ENCODE measurements at places on chromosomes 5 and 9.

GRCh38 chr5:139795074-139796001, at the start of gene PSD2:
PSD2 (plus strand) TSS chr5:139795808; CDS start chr5:139809441, 13,633 bp downstream.
- no peak for DNase-seq

DNA sequence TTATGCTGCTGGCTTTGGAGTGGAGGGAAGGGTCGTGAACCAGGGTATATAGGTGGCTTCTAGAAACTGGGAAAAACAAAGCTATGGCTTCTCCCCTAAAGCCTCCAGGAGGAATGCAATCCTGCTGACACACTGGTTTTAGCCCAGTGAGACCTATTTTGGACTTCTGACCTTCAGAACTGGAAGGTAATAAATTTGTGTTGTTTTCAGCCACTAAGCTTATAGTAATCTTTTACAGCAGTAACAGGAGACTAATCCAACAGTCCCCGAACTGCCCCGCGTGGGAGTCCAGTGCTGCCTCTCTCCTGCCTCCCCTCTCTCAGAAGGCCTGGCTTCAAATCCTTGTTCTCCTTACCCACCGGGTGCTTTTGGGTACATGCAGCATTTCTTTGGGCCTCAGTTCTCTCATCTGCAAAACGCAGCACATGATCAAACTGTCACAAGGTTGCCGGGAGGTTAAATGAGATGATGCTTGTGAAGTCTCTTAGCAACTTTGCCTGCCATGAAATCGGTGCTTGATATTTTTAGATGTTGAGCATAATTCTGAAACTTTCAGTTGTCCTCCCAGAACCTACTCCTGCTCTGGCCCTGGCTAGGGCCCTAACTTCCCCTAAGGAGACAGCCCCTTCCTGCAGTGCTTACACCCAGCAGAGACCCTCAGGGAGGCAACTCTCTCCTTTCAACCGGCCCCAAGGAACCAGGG, 127.3 kb upstream of the BOD1 start:
- DNase-seq = no peak

- DNase-seq = no peak
Observed at GRCh38 chr5:10703676-10704075, 57.4 kb downstream of the DAP start.

- no peak for DNase-seq
Observed at GRCh38 chr5:6732634-6733410, 19.6 kb downstream of the TENT4A start.

- no peak for DNase-seq
Observed at GRCh38 chr5:39167141-39167971, 52.0 kb downstream of the FYB1 start.

DNA sequence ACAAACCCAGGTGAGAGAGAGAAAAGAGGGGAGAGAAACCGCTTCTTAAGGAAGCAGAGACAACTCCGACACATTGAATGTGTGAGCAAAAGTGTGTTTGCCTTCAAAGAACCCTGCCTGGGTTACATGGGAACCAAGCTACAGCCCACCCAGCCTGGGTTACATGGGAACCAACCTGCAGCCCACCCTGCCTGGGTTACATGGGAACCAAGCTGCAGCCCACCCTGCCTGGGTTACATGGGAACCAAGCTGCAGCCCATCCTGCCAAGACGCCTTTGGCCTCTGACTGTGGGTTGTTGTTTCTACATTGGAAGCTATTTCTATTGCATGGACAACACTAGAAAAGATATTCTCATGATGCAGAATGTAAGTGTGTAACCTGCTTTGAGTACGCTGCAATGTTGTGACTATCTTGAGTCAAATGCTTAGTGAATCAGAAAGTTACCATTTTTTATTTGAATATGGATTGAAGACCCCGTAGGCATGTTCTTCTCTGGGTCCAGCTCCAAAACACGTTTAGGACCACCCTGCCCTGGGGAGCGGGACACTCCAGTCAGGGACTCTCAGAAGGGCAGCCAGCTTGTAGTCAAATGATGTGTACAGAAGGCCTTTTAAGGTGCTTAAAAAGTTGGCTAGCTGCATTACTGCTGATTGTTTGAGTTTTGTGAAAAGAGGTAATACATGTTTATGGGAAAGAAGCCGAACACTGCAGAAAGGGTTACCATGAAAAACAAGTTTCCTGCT, 39.1 kb upstream of the UNC5A start:
- no peak for DNase-seq

GRCh38 chr9:90419221-90419851, 223.3 kb downstream of the DIRAS2 start:
- DNase-seq = no peak

DNA sequence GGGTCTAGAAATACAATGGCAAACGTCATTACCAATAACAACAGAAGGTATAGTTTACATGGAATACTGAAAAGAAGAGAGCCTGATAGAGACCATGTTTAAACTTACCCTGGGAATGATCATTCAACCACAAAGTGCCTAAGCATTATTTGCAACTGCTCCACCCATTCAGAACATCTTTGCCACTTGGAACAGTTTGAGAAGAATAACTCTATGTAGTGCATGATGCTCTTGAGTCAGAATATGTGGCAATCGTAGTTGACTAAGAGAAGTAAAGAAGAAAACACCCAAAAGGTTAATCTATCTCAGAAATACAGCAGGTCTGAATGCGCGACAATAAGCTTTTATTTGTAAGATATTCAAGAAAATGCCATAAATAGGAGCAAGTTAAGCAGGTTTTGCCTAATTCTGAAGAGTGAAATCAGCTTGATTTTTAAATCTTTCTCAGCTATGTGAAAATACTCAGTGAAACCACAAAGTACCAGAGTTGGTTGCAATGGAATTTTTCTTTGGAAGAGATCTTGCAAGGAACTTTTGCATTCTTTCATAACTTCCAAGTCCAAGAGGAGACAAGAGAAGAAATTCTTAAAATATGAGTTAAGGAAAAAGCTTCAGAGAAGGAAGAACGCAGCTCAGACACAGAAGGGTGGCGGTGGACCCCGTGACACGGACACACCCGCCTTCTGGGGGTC, 64.3 kb downstream of the HABP4 start:
- DNase-seq = no peak

DNA sequence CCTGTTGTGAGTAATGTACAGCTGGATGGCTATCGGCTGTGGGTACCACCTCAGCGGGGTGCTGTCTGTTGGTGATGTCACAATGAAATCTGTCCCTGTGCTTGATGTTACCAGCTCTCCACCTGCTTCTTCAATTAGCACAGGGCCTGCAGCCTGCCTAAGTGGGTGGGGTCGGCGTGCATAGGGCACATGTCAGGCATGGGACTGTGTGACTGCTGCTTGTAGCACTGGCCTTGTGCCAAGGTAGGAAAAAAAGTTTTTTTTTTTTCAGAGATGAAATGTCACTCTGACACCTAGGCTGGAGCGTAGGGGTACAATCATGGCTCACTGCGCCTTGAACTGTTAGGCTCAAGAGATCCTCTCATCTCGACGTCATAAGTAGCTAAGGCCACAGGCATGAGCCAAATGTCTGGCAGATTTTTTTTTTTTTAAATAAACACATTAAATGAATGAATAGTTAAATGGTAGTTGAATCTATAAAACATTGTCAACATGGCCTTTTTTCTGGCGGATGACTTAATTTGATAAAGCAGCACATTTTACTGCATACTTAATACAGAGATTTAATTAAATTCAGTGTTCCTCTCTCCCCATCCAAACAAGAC, 222.5 kb downstream of the NXNL2 start:
- no peak for DNase-seq

DNA sequence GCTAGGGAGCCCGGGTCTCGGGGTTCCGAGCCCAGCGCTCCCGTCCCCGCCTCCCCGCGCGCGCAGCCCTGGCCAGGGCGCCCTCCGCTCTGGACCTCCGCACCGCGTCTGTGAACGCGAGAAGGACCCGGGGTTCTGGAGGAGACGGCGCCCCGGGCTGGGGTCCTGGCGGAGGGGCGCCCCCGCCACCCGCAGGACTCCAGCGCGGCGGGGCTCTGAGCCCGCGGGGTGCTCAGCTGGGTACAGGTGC, 431 bp downstream of the TMOD1 start:
- no peak for DNase-seq

- DNase-seq = no peak
Observed at GRCh38 chr5:52943285-52943684, 45.9 kb upstream of the ITGA2 start.

GRCh38 chr5:35203403-35203802, 26.9 kb downstream of the PRLR start:
- DNase-seq = no peak

DNA sequence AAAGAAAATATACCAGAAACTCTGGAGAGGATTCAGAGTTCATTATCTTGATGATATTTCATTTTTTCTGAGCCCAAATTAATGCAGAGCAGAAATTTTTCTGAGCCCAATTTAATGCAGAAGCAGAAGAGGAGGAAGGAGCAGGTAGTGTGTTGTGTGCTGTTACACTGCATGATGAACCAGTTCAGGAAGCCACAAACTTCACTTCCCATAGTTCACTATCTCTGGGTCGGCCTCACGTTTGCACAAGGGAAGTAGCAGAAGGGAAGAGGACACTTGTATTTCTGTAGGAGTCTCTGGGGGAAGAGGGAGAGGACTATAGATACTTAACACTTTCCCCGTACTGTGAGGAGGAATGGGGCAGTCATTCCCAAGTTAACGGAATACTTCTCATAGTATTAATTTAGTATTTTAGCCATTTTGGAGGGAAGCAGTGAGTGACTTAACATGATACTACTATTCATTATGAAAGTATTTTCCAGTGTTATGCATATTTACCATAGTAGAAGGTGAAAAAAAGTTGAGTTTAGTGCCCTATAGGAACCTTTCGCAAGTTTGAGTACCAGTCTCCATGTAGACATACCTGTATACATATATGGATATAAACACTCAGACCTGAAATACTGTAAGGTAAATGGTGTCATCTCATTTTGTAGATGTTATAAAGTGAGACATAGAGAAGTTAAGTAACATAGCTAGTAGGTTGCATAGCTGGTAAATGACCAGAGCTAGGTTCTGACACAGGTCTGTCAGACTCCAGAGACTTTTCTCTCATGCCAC, 30.0 kb downstream of the XPA start:
- DNase-seq = no peak

- DNase-seq = no peak
Observed at GRCh38 chr9:88954066-88954465, 37.2 kb upstream of the S1PR3 start.

GRCh38 chr5:19555876-19556275, 432.1 kb downstream of the CDH18 start:
- no peak for DNase-seq

- DNase-seq = no peak
Observed at GRCh38 chr9:135960411-135961276, 529 bp downstream of the UBAC1 start.

DNA sequence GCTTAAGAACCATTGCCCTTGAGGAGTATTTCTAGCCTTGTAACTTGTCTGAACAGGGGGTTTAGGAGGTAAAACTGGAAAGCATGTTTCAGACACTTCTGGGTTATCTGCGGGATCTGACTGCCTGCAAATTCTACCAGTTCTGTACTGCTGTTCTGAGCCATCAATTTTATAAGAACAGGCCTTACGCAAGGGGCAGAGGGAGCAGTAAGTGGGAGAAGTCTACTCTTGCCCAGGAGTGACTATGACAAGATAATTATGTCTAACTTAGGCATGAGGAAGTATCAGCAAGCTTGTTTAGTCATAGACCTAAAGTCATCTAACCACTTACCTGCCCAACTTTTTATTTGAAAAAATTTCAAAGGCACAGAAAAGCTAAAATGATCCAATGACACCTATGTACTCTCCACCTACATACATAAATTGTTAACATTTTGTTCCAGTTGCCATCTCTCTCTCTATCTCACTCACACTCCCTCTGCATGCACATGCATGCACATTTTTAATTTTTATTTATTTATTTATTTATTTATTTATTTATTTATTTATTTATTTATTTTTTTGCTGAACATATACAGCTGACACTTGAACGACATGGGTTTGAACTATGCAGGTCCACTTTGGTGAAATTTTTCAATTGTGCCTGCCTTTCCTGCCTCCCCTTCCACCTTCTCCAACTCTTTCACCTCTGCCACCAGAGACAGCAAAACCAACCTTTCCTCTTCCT, 18.4 kb upstream of the DEPDC1B start:
- DNase-seq = no peak

GRCh38 chr9:135882011-135882410, 25.3 kb downstream of the CAMSAP1 start:
- DNase-seq = no peak

DNA sequence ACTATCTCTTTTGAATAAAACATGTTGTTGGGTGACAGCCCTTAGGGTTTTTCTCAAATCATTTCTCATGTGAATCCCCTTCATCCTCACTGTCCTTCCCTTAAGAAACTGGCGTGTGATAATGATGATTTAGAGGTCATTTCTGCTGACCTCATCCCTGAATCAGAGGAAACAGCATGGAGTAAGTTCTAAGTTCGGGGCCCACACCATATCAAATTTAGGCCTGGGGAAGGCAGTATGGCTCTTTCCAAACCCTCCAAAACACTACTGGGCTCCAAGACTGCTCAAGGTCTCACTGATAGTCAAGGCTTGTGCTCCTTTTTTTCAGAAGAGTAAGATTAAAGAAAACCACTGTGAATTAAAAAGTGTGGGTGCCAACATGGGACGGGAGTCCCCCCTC, 872 bp upstream of the SMIM3 start:
- no peak for DNase-seq

- DNase-seq = no peak
Observed at GRCh38 chr5:95331358-95331757, 46.5 kb upstream of the MCTP1 start.

- no peak for DNase-seq
Observed at GRCh38 chr9:94937214-94937903, 210.9 kb downstream of the AOPEP start.

DNA sequence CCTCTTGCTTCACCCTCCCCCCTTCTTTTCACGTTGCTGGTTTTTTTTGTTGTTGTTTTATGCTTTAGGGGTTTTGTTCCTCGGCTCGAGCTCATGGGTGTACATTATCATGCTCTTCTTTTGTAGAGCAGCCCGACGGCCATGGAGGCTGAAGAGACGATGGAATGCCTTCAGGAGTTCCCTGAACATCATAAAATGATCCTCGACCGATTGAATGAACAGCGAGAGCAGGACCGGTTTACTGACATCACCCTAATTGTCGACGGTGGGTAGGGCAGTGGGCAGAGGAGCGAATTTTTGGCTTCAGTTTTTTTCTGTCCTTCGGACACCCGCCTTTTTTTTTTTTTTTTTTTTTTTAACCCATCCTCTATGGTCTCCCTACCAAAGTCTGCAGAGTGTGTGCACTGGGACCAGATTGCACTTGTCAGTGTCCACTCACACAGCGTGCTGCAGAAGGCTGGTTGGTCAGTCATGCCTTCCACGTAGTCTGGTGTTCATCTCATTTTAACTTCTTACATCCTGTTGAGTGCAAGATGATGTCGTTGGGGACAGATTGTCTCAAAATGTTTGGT, 1.3 kb downstream of the ZNF131 start:
- no peak for DNase-seq
